ENCODE measurements at places on chromosomes 7 and 10.

- no peak for DNase-seq
Measured at GRCh38 chr10:24331457-24331856, 122.5 kb downstream of the KIAA1217 start.

DNA sequence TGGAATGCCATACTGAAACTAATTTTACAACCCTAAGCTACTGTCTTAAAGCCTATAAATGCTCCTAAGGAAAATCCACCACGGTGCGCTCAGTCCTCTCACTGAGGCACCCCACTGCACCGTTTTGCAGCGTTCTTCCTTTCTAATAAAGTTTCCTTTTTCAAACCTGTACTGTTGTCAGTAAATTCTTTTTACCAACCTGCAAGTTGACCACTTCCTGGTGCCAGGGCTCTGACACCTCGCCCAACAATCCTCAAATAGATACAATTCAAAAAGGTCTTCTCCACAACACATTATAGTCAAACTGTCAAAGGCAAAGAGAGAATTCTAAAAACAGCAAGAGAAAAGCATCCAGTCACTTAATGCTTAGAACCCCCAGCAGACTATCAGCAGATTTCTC, 42.8 kb downstream of the HERPUD2 start:
- DNase-seq, result no peak

DNA sequence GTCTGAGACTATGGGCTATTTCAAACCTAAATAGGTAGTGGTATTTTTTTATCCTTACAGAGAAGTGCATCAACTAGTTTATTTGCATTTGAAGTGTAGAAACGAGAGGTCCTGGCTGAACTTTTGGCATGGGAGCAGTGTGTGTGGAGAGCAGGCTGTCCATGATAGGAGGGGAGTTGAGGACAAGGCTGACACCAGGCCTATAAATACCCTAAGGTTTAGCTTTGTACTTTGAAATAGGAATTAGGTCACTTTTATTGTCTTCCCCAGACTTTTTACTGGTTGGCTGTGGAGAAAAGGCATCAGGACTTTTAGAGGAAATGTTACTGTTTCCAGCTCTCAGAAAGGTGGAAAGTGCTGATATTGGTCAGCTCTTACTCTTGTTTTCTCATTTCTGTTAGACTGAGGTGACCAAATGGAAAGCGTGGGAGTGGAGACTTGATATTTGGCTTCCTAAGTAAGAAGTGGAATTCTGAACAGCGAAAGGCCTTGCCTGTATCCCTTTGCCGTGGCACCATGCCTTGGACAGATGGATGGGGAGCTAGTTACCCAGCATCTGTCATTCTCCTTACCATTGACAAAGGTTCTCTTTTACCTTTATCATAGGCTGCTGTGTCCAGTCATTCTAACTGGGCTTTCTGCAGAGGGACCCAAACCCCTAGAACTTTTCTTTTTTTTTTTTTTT, 46.0 kb downstream of the GBF1 start:
- no peak for DNase-seq

- no peak for DNase-seq
Measured at GRCh38 chr10:33117230-33117629, 159.2 kb upstream of the ITGB1 start.

- DNase-seq, result no peak
Measured at GRCh38 chr7:31493714-31494181, 20.1 kb upstream of the ITPRID1 start.

DNA sequence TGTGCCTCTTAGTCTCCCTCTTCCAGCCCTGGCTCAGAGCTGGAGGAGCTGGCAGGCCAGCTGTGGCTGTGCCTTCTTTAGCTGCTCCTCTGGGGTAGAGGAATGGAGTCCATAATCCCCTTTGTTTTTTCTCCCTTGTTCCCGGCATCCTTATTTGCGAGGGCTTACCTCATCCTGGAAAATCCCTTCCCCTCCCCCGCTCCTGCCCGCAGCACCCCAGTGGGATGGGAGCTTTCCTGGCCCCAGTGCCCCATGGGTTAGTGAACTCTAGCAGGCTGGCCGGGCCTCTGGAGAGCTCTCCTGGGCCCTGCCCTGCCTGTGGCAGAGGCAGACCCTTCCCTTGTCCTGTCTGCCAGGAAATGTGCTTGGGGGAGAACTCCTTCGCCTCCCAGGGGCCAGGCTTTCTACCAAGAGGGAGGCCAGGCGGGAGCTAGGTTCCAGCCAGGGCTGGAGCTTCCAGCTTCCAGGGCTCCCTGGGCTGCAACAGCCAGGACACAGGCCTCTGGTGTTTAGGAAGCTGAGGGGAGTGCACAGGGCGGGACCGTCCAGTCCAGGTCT, 16.5 kb upstream of the TRIM8 start:
- DNase-seq, result peak; percentile 73

GRCh38 chr7:2800931-2801688, 43.0 kb downstream of the GNA12 start:
- no peak for DNase-seq

GRCh38 chr7:147412782-147413556, 1177.6 kb upstream of the C7orf33 start:
- no peak for DNase-seq

- DNase-seq, result no peak
Measured at GRCh38 chr10:112755446-112756234, 194.4 kb upstream of the TCF7L2 start.

DNA sequence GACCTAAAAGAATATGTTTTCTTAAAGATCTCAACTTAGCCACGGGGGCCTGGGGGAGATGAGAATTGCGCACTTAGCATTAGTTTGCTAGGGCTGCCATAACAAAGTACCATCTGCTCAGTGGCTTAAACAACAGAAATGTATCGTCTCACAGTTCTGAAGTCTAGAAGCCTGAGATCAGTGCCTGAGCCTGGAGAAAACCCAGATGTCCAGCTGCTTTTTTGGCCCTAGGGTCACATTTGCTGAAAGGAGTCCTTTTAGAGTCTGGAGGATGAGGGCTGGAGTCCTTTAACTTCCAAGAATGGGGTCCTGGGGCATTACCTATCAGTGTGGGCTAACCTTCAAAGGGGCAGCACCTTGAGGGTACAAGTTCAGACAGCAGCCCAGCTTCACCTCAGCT, 48.2 kb downstream of the SMURF1 start:
- DNase-seq, result no peak

- DNase-seq, result no peak
Measured at GRCh38 chr7:41825927-41826480, 123.1 kb upstream of the INHBA start.

GRCh38 chr10:69679736-69680135, 49.7 kb downstream of the FAM241B start:
- DNase-seq, result no peak

DNA sequence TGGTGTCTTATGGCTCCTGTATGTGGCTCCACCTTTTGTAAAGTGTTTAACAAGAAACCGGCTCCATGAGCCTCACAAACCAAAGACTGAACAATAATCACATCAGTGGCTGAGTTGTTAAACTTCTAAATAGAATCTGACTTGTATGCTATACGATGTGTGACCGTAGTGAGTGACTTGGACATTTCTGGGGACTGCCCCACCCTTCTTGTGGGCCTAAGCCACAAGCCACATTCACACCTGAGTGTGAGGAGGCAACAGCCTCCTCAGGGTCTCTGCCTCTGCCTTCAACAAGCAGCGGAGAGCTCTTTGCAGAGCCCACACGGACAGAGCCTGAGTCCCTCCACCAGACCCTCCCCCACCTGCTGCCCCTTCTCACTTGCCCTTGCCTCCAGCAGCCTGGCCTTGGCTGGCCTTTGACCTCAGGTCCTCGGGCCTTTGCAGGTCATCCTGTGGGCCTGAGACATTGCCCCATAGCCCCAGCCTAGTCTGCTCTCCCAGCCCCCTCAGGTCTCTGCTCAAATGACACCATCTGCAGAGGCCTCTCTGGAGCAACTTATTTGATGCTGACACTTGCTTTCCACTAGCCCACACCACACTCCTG, 156.8 kb upstream of the TNS3 start:
- no peak for DNase-seq

GRCh38 chr10:13189961-13190360, 28.6 kb downstream of the MCM10 start:
- no peak for DNase-seq

GRCh38 chr7:50783801-50784507, 1.3 kb upstream of the GRB10 start:
- DNase-seq, result no peak

DNA sequence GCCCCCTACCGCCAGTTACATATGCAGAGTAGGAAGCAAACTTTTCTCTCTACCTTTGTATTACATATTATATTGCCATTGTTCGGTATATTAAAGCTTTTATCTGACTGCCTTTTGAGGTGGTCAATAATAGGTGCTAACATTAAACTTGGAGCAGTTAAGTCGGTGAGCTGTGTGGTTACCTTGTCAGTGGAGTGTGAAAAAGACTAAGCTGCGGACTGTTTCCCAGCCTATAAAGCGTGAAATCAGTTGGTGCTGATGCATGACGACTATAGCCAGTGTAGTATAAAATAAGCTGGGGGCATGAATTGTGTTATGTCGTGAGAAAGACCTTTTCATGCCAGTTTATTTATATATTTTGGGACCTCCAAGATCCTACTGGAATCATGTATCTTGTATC, 33.7 kb downstream of the R3HCC1L start:
- no peak for DNase-seq

- DNase-seq, result no peak
Measured at GRCh38 chr7:37796138-37796775, 52.1 kb upstream of the NME8 start.

- DNase-seq, result no peak
Measured at GRCh38 chr10:121080281-121080891, 229.2 kb downstream of the WDR11 start.

- DNase-seq, result peak; percentile 34
Measured at GRCh38 chr10:132746801-132747625, 38.9 kb downstream of the NKX6-2 start.

GRCh38 chr7:15433151-15433550, 128.7 kb downstream of the AGMO start:
- no peak for DNase-seq

DNA sequence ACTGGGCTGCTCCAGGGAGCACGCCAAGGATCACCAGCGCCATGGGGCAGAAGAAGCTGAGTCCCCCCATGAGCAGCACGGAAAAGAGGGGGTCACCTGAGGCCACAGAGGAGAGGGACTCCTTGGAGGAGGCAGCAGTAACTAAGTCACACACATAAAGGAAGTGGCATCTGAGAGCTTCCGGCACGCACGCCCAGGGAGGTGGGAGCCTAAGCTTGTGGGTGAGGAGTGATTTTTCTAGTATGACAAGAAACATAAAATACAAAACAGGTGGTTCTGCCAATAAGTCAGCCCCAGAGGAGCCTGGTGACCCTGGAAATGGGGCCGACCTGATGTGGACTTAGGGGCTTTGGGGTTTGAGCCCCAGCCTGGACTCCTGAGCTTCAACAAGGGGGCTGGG, 60.8 kb downstream of the CARD11 start:
- no peak for DNase-seq

DNA sequence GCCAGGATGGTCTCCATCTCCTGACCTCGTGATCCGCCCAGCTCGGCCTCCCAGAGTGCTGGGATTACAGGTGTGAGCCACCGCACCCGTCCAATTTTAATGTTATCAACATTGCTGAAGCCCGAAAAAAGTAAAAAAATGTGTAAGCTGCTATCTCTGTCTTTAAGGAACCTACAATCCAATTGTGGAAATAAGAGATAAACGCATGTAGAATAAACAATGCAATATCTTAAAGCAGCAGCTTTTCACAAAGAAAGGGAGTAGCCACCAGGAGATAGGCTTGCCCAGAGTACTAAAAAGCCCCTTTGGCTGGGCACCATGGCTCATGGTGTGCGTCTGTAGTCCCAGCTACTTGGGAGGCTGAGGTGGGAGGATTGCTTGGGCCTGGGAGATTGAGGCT, 282.9 kb upstream of the LYZL1 start:
- no peak for DNase-seq

- peak; percentile 56 for DNase-seq
Measured at GRCh38 chr7:31027161-31027965, 24.7 kb upstream of the ADCYAP1R1 start.

- no peak for DNase-seq
Measured at GRCh38 chr10:24930427-24930826, 22.0 kb downstream of the PRTFDC1 start.

GRCh38 chr10:102752266-102752930, 8.7 kb downstream of the WBP1L start:
- no peak for DNase-seq

DNA sequence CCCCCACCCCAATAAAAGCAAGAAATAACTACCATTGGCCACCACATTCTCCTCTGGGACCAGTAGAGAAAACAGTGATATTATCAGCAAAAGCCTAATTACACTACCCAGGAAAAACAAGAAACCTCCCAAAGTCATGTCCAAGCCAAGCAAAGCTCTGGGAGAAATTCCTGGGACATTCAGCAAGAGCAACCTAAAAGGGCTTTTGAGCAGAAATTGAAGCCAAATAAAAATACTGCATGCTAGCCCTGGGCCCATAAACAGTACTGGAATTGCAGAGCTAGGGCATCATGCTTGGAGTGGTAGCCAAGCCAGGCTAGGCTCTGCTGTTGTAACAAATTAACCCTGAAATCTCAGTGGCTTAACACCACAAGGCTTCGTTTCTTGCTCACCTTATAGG, 347.9 kb downstream of the LRMDA start:
- no peak for DNase-seq

DNA sequence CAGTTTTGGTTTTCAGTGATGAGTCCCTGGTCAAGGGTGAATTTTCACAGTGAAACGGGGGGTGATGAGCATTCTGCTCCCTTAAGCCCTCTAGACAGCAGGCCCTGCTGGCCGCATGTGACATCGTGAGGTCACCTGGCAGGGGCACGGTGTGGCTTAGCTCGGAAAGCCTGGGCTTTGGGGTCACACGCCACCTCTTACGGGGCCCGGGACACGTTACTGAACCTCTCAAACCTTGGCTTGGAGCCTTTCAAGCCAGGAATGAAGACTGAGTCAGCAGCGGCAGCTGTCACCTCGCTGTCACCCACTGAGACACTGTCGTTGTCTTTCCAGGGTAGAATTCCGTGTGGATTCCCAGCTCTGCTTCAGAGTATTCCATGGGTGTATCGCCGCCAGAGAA, 4.1 kb downstream of the GET4 start:
- DNase-seq, result no peak
